Stimulated activated CD8-positive, alpha-beta memory T cell treated with anti-CD3 and anti-CD28 coated beads, Interleukin-4, amount 100 ng/mL, for 48 hours (primary cell): ENCODE measurements at places on chromosomes 5 and 9.
A peak's percentile ranks its signal among the peaks of the same experiment; 100 is the strongest.

DNA sequence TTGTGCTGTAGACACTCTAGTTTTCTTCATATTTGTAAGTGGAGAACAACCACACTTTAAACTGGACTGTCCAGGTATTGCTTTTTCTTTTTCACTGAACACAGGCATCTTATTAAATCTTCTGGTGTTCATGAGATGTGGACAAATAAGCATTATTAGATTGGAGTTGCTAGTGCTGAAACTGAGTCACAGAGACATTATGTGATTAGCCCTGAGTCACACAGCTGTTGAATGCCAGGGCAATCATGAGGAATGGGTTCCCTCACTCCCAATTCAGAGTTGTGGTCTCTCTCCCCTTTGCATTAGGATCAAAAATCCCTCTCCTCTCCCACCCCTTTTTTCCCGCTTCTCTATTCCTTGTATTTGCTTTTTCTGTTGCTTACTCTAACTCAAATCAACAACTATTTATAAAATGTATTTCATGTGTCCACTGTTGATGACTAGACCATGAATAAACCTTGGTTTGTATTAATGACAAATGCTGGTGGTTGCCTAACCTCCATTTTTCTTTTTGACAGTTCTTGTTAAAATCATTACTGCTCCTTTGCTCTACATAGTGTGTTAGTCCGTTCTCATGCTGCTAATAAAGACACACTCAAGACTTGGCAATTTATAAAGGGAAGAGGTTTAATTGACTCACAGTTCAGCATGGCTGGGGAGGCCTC lies 738.2 kb downstream of the BRINP1 start:
- no peak for DNase-seq

GRCh38 chr5:154770111-154770510 lies 14.9 kb downstream of the LARP1 start:
- DNase-seq: no peak

- no peak for DNase-seq
These were observed 1.7 kb downstream of the ACTL7B start for GRCh38 chr9:108854094-108854493.

DNA sequence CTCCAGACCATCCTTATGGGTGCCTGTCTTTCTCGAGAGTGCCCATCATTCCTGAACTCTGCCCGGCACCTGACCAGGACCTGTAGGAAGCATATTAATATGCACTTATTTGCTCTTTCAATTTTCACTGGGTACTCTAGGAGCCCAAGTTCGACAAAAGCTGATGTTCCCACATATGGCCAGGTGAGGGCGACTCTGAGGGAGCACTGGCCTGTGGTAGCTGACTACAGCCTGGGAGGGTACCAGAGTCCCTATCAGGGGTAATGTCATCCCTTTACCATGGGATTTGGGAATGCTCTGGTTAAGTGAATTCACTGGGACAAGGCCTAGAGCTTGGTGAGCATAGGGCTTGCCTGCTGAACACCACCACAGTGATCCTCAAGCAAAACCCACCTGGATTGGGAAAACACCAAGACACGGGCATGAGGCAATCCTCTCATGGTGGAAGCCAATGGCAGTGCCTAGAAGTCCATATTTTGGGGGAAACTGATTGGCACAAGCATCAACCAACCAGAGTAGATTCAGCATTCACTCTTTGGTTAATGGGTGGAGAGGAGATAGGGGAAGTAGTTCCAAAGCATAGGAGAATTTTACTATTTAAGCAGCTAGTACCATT lies 112.2 kb downstream of the MTX3 start:
- DNase-seq: peak; percentile 75

DNA sequence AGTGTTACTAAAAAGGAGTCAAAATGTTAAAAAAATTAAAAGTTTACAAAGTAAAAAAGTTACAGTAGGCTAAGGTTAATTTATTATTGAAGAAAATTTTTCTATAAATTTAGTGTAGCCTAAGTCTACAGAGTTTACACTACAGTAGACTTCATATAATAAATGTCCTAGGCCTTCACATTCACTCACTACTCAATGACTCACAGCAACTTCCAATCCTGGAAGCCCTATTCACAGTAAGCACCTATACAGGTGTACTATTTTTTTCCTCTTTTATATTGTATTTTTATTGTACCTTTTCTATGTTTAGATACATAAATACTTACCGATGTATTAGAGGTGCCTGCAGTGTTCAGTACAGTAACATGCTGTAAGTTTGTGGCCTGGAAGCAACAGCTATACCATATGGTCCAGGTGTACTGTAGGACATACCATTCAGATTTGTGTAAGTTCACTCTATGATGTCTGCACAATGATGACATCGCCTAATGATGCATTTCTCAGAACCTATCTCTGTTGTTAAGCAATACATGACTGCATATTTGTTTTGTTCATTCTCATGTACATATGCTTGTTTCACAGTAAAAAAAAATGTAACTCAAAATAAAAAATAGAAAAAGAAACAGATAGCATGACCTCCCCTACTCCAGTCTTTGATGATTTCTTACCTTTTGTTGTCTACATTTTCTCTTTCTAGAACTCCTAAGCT lies 64.7 kb downstream of the NR3C1 start:
- DNase-seq: no peak

- no peak for DNase-seq
These were observed 822 bp downstream of the RASEF start for GRCh38 chr9:83061990-83062650.

DNA sequence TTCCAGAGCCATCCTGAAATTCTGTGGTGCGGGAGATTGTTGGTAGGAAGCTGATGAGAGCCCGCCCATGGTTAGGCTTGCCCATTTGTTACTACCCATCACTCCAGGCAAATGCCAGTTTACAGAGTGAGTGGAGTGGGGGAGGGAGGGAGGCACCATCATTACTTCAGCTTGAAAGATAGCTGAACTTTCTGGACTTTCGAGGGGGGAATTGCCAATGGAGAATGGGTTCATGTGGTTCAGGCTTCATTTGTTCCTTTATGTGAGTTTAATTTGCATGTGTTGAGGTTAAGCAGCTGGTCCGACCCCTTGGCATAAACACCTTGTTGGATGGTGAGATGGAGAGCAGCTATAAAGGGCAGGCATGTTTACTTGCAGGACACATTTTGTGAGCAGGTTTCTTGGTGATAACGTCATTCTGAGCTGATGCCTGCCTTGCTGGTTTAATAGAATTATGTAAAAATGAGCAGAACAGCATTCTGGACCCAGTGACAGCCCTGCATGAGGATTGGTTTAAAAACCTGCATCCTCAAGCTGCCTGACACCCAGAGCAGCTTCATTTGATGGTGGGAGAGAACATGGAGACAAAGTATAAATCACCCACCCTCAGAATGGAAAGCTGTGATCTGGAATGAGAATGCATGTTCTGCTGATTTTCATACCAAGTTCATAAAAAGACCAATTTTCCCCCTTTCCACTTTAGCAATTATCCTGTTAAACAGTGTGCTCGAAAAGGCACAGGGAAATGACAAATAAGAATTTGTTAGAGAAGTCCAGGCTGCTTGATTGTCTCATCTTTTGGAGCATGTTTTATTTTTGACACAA lies 106.3 kb downstream of the TRIO start:
- no peak for DNase-seq

- no peak for DNase-seq
These were observed 25.0 kb downstream of the CSF2 start for GRCh38 chr5:132098621-132099020.

DNA sequence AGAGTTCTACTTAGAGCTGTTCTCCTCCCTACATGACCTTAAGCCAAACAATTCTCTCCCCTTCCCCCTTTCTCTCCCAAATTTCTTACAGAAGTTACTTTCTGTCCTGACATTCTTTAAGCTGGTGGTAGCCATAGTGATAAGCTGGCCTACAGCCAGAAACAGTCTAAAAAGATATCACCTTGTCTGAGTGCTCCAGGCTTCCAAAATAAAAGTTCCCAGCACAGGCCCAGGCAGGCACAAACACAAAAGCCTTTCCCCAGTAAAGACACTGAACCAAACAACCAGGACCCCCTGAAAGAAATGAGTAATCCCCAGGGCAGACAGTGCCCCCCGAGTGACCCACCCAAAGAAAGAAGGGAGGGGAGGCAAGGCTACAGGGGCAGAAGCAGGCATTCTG lies 19.2 kb downstream of the SIL1 start:
- no peak for DNase-seq

DNA sequence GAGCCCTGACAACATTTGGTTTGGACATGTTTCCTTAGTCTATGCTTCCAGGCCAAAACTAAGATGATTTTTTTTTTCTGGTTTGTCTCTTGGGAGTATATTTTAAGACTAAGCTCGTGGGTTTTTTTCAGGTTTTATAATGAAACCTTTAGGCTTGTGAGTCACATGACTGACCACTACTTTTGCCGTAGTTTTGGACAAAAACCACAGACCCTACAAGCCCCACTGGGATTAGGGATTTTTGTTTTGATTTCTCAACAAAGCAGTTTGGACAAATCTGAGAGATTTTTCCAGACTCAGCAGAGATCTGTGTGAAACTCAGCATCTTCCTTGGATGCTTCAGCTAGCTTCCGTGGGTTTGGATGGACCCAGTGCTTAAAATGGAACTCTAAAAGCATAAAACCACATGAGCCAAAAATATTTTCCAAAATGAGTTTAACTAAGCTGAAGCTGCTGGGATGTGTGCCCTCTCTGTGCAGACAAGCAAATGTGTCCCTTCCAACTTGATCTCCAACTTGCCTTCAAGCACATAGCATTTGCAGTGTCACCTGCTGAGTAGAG lies 70.3 kb upstream of the SMIM15 start:
- DNase-seq: no peak

DNA sequence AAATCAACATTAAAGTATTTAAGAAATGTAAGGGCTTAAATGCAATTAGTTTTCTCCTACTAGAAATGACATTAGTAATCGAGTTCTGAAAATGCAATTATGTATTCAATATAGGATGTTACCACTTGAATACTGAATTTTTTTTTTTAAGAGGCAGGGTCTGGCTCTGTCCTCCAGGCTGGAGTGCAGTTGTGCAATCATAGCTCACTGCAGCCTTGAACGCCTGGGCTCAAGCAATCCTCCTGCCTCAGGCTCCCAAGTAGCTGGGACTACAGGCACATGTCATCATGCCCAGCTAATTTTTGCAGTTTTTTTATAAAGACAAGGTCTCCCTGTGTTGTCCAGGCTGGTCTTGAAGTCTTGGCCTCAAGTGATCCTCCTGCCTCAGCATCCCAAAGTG lies 1.5 kb downstream of the CDC20B start:
- DNase-seq: no peak

DNA sequence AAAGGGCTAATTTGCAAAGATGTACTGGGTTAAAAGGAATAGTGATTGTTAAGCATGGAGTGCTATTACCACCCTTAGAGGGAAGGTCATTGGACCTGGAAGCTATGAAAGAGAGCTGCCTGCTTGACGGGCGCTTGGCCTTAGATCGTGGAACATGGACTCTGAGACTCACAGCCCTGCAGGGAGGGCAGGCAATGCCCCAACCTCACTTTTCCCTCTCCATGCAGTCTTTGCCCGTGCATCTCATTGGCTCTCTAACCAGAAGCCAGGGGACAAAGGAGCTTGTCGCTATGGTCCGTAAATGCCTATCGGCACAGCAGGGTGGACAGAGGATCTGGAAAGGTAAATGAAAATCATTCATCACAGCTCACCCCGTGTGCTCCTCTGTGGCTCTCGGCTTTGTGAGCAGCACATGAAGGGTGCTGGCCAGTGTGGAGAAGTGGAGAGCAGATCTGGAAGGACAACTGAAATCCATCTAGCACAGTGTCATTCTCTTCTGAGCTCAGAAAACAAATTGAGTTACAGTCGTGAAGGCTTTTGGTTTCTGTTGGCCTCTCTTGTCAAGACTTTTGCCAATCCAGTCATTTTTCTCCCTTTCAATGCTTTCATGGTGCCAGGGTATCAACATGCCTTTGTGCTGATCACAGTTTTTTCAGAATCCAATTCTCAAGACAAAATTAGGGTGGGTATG lies 186.2 kb downstream of the SNX18 start:
- no peak for DNase-seq
